HEK293T (cell line): ENCODE measurements at places on chromosomes 6 and 20.

DNA sequence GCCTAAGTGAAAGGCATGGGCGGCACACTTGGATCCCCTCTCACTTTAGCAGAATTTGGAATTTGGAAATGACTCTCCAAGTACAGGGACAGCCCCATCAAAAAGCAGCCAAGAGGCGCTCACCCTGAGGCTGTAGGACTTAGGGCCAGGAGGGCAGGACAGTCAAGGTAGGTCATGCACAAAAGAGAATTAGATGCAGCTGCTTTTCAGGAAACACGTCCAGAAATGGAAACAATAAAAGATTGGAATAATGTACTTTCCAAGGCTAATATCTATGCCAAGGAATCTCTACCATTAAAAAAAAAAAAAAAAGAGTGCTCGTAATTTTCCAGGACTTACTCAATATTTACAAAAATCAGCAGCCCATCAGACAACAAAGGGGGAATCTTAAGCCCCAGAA lies 19.9 kb downstream of the PREP start:
- no peak for DNase-seq

DNA sequence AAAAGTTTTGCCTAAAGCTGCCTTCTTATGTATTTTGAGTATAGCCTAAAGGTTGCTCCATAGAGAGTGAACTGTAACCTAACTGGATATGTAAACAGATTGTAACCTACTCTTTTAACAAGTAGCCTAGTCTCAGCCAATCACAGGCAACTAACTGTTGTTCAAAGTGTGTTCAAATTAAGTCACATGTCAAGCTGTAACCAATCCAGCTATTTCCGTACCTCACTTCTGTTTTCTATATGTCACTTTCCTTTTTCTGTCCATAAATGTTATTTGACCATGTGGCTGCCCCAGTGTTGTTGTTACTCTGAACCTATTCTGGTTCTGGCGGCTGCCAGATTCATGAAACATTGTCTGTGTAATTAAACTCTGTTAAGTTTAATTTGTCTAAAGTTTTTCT lies 47.4 kb upstream of the RNGTT start:
- no peak for DNase-seq

GRCh38 chr6:79656134-79656533 lies 25.0 kb downstream of the SH3BGRL2 start:
- DNase-seq = no peak

- DNase-seq = no peak
These were observed 732.2 kb downstream of the HDGFL1 start for GRCh38 chr6:23301556-23301955.

DNA sequence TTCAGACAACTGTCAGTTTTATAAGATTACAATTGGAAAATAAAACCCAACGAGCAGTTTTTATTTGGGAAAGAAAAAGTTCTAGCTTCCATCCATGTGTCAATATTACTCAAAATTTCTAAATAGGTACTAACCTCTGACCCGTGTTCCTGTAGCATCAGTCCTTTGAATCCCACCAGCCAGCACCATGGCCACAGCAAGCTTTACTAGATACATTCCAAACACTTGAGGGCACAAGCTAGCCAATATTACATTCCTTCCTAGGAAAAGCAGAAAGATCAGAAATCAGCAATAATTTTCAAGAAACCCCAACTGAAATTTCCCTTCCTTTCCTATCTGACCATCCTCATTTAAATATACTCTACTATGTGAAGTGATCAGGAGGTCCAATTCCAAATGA lies 19.2 kb downstream of the ASF1A start:
- no peak for DNase-seq

GRCh38 chr6:127842562-127842961 lies 58.3 kb downstream of the THEMIS start:
- DNase-seq = no peak

DNA sequence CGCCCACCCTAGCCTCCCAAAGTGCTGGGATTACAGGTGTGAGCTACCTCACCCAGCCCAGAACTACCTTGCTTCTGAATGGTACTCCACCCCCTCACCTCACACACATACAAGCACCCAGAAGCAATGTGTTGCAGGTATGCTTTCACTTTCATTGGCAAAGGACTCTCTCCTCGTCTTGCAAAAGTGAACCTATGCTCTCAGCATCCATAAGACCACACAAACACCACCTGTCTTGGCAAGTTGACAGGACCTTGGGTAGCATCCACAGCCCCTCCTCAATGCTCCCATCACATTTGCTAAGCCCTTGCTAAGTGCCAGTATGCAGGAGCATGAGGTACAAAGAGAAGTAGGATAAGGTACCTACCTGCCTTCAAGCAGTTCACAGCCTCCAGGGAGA lies 3.7 kb downstream of the KIF13A start:
- no peak for DNase-seq

GRCh38 chr6:84762220-84763002 lies 2.0 kb downstream of the TBX18 start:
- DNase-seq = peak; percentile 40

- DNase-seq = no peak
These were observed 30.7 kb downstream of the ASIP start for GRCh38 chr20:34271956-34272355.

- DNase-seq = no peak
These were observed 167.4 kb downstream of the COL21A1 start for GRCh38 chr6:56079751-56080540.

- DNase-seq = peak; percentile 17
These were observed 662 bp downstream of the ZNF343 start for GRCh38 chr20:2507875-2508630.

DNA sequence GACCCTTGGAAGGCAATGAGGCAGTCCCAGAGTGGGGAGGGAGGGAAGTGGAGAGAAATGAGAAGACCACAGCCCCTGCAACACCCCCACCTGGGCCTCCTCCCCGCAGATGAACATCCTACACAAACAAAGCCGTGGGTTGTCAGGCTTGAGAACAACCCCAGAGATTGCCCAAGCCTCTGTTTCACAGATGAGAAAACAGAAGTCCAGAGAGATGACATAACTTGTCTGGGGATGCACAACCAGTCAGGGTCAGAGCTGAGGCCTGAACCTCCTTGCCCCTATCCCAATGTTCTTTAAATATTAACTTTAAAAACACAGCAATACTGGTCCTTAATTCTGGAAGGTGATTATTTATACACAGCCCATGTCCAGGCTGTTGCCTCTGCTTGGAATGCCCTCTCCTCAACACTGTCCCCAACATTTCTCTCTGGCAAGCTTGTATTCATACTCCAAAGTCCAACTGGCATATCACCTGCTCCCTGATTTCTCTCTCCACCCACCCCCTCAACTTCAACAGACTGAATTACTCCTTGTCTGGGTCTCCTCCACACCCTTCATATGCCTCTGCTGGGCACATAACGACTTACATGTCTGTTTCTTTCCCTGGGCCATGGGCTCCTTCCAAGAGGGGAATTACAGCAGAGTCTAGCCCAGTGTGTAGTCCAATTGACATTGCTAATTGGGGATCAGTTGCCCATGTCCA lies 135.5 kb upstream of the LRFN2 start:
- DNase-seq = no peak

- DNase-seq = peak; percentile 31
These were observed 81.6 kb upstream of the PREP start for GRCh38 chr6:105484238-105485161.

DNA sequence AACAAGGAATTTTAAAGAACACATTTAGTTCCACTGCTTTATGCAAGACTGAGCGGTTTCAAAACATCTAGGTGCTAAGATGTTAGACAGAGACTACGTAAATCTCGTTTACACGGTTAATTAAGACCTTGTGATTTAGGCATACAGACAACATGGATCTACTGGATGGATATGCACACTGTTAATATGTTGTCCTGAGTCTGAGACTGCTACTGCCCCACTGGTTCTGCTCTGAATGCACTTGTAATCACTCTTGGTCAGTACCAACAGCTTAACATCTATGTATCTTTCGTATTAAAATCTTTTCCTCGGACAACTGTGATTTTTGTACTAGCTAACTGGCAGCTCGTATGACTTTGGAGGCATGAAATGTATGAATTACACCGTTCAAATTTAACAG lies 3.1 kb downstream of the MAN1A1 start:
- no peak for DNase-seq

GRCh38 chr20:39547546-39548408 lies 585.6 kb downstream of the DHX35 start:
- no peak for DNase-seq

DNA sequence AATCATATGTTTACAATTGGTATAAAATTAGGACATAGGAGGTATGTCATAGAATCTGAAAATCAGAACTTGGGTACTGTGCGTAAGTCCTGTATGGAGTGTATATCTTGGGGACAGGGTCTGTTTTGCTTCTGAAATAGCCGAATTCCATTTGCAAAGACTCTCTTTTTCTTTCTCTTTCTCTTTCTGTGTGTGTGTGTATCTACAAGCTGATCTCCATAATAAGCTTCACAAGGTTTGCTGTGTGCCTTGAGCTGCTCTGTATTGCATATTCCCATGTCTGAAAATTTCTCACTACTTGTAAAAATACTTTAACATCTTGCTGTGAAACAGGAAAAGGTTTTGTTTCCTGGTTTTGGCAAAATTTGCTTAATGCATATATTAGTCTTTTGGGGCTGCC lies 29.5 kb downstream of the STX11 start:
- no peak for DNase-seq

- no peak for DNase-seq
These were observed 110.3 kb downstream of the CARMIL1 start for GRCh38 chr6:25389471-25389870.

GRCh38 chr20:62549499-62550086 lies 73.8 kb upstream of the GATA5 start:
- DNase-seq = no peak

DNA sequence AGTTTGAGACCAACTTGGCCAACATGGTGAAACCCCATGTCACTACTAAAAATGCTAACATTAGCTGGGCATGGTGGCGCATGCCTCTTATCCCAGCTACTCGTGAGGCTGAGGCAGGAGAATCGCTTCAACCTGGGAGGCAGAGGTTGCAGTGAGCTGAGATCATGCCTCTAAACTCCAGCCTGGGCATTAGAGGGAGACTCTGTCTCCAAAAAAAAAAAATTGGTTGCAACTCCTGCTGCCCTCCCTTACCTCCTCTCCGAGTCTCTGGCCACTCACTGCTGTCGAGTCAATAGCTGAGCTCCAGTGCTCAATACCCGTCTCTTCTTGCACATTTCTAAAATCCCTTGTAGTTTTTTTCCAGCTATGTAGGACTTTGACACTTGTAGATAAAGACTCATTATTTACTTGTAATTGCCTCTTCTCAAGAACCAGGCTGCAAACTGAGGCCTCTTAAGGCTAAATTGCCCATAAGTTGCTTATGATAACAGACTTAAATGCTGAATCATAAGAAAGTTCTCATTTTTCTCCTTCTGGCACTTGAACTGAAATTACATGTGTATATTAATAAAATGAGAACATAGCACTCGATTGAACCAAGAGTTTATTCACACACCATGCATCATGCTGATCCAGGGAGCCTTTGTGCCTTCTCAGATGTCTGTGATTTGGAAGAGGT lies 13.8 kb downstream of the HECA start:
- DNase-seq = no peak

- DNase-seq = no peak
These were observed 42.8 kb upstream of the LY86 start for GRCh38 chr6:6545616-6546317.

GRCh38 chr6:126662966-126663365 lies 323.1 kb downstream of the CENPW start:
- DNase-seq = no peak

DNA sequence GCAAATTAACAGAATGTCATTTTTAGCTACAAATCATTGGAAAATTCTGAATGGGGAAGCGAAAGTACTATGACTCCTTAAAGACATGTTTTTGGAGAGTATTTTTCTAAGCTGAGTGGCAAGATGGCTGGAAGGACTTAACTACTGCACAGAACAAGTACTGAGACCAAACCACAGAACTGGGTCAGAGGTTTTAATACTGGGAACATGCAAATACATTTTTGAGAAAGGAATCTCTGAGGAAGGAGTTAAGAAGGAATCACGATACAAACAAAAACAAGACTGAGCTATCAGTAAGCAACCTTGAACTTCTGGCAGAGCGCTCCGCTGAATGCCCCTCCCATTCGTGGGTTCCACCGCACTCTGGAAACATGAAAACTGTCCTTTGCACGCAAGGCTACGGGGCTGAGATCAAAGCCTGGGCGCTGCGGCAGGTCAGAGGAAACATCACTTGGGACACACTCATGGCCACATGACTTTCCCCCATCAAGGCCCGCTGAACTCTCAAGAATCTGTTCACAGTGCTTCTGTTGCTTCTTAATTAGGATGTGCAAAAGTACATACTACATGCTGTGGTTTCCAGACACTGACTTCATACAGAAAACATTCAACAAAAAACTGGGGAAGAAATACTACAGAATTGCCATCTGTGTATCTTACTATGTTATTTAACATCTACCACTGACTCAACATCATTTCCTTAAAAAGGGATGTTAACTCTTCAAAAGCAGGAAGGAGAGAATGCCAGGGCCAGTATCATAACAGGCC lies 27.8 kb downstream of the SLC23A2 start:
- DNase-seq = no peak

DNA sequence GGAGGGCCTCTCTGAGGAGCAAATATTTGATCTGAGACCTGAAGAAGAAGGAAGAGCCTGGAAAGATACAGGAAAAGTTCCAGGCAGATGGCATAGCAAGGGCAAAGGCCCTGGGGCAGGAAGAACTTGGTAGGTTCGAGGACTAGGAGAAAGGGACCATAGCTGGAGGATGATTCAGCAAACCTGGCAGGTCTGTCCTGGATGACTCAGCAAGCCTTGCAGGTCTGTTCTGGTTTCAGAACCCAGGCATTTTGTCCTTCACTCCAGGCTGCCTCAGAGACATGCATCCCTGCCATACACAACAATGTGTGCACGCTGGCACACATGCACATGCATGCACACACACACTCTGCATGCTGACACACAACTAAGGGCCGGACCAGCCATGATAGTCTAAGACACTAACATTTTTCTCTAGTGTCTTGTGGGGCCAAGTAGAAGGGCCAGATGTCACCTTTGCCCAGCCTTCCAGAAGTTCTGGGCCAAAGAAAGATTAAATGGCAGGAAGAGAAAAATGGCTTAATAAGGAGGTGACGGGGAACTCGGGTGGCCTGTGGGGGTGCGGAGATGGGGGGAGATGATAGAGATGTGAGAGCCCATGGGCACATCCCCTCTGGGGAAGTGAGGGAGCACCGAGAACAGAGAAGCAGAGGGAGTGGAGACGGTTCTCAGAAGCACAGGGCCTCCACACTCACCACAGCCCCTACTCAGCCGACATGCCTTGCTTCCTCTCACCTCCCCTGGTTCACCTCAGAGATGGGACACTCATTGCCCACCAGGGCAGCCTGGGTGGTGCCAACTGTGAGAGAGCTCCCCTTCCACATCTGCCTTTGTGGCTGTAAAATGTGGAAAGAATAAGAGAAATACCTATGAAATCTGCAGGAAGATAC lies 15.4 kb upstream of the TRIB3 start:
- no peak for DNase-seq

GRCh38 chr6:125747589-125748405 lies 1.6 kb upstream of the HEY2 start:
- DNase-seq = peak; percentile 44
